ENCODE measurements at places on chromosomes 5 and 9. TPM values are rescaled to one million over a fixed set of nuclear protein-coding genes. Genes with fewer than 3 reads are reported as not detected.

The TXNDC15 gene
- 30.8 TPM for total RNA-seq

The ENTPD2 gene
- 3.2 TPM for total RNA-seq

The UBAP1 gene
- 32.4 TPM for total RNA-seq

The KCNV2 gene
- total RNA-seq, result not detected

The ADRB2 gene
- total RNA-seq, result 0.65 TPM

The TMC1 gene
- total RNA-seq, result 0.95 TPM

- DNase-seq, result no peak
These were observed 53.9 kb downstream of the FXN start for GRCh38 chr9:69089491-69089890.

DNA sequence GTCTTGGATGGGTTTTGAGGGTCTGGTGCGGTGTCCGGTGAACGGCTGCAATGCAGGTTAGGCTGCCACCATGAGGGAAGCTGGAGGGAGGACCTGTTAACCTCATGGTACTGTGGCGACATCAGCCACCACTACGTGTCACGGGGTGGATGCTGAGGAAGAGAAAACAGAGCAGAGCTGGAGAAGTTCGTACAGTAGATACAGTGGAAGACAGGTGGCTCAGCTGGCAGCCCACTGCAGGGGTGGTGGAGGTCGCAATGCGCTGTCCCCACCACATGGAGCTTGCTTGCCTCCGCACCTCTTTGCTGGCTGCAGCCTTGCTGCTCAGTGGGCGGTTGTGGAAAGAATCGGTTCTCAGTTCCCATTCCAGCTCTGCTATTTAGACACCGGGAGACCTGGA, 2.8 kb downstream of the DCANP1 start:
- DNase-seq, result no peak

DNA sequence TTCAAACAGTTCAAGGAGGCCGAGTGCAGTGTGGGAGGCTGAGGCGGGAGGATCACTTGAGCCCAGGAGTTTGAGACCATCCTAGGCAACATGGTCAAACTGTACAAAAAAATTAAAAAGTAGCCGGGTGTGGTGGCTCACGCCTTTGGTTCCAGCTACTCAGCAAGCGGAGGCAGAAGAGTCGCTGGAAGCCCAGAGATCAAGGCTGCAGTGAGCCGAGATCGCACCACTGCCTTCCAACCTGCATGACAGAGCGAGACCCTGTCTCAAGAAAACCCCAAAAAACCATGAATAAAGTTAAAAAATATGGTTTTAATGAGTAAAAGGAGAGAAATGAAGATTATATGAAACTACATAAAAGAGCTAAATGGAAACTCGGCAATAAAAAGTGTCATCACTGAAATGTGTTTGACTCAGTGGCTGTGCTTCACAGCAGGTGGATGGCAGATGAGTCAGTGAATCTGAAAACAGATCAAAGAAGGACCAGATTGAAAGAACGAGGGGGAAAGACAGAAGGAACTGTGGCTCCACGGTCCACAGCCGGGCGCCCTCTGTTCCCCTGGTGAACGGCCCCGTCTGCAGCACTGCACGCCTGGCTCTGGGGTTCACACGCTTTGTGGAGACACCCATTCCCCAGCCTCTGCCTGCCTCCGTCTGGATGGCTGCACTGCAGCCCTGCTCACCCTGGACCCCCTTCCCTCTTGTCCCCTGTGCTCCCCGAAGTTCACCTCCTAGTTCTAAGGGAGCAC, 25.1 kb downstream of the EXD3 start:
- no peak for DNase-seq

GRCh38 chr5:52269401-52269800, 518.3 kb upstream of the ITGA1 start:
- DNase-seq, result no peak

DNA sequence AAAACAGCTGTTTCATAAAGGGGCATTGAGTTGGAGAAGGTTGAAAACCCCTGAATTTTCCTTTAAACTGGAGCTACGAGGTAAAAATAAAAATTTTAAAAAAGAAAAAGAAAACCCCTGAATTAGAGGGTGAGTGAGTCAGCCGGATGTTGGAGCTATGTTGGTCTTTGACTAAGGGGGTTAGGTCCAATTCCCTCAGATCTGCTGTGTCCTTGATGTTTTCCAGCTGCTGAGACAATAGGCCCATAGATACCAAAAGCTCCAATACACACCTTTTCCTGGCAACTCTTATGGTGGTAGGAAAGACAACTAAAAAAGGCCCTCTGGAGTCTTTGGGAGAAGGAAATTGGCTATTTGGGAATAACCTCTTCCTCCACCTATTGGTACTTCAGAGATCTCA, 79.4 kb upstream of the SAP30L start:
- no peak for DNase-seq

- no peak for DNase-seq
These were observed 48.1 kb upstream of the OLFM1 start for GRCh38 chr9:135039266-135039870.

DNA sequence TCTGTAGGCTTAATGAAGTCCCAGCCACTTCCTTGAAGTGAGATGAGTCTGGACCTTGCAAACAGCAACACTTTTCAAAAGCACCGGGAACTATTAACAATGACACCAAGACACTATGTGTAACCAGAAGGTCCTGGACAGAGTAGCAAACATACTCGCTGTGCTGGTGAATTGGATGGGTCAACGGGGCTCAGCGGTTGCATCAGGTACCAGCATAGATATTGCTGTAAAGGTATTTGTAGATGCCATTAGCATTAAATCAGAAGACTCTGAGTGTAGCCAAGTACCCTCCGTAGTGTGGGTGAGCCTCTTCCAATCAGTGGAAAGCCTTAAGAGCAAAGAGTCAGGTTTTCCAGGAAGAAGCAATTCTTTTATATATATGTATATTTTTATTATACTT, 140.5 kb downstream of the IRX2 start:
- no peak for DNase-seq

- no peak for DNase-seq
These were observed 1.7 kb upstream of the TENT4A start for GRCh38 chr5:6711409-6712141.

DNA sequence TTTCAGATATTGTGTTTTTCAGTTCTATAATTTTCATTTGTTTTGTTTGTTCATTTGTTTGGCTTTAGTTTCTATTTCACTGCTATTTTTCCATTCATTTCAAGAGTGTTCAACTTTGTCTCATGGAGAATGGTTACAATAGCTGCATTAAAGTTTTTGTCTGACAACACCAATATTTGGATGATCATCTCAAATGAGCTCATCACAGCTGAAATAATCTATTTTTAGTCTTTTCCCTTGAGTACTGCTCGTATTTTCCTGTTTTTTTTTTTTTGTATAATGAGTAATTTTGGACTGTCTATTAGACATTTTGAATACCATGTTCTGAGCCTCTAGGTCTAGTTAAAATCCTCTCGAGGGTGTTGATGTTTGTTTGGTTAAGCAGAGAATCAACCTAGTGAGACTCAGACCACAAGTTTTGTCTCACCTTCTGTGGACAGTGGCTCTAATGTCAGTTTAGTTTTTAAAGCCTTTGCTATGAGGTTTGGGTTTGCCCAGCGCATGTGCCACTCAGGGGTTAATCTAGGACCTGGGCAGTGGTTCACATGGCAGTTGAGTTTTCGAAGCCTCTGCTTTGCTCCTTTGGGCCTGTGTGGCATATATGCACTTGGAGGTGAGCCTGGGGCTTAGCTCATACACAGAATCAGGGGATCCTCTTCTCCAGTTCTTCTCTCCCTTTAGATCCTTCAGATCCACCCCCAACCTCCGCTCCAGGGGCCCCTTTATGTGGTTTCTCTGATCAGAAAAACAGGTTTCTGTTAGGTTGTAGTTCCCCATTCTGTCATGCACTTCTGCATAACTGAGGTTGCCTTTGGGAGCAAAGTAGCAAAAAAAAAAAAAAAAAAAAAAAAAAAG, 79.8 kb downstream of the ARSB start:
- DNase-seq, result no peak

- no peak for DNase-seq
These were observed 36.0 kb downstream of the POC5 start for GRCh38 chr5:75681125-75681830.

- DNase-seq, result no peak
These were observed 5.8 kb upstream of the PPARGC1B start for GRCh38 chr5:149724130-149724840.

DNA sequence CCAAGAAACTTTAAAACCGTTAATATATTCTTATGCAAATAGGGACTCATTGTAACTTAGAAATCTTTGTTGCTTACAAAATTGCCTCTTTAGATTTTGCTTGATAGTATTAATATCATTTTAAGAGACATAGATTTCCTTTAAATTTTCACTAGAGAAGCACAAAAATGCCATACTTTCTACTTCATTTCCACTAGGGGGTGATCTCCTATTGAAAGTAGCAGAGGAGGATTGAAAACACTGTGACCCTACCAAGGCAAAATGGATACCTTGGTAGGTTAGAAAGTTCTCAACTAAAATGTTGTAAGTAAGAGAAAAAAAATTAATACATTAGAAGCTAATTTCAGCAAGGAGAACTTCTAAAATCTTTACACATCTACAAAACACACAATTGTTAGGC, 204.9 kb downstream of the CHSY3 start:
- DNase-seq, result no peak

DNA sequence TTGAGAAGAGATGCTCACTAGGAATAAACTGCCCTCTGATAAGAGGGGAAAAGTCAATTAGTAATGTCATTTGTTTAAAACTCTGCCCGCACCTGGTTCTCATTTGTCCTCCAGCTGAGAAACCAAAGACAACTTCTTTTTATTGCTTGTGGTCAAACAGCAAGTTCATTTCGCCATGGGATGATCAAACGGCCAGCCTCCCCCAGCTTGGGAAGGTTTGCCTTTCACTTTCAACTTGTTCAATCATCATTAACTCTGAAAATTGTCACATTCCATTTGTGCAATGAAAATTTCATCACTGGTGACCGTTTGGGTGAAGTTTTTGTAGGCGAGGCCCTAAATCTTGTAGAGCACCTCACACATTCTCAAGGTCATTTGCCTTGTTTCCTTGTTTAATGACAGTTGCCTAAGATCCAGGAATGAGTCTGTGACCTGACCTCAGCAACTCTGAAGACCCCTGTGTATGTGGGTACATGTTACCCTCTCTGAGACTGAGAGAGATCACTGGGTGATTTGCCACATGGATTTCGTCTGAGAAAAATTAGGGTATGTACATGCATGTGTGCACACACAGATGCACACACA, 117.7 kb downstream of the MARCHF3 start:
- DNase-seq, result no peak

- DNase-seq, result no peak
These were observed 56.7 kb downstream of the HSPA4 start for GRCh38 chr5:133108481-133108921.

- no peak for DNase-seq
These were observed 472.8 kb downstream of the PSAT1 start for GRCh38 chr9:78769690-78770089.

DNA sequence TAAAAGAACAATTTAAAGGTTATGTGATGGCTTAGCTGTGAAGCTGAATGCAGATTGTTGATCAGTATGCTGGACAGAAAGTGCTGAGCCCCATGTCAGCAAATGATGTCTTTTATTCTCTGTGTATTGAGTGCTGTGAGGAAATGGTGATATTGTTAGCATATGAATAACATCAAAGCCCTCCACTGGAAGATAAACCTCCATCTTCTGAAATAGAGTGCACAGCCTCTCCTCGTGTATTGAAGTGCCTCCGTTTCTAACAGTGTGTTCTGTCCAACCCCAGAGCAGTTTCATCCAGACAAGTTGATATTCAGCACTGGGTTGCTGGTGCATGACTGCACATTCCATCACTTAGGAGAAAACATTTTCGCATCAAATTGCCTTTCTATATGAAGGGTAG, 242.9 kb downstream of the CSNK1G3 start:
- DNase-seq, result no peak

GRCh38 chr5:133751421-133751820, 139.1 kb upstream of the FSTL4 start:
- no peak for DNase-seq

- peak; percentile 46 for DNase-seq
These were observed at the start of gene NRG2 for GRCh38 chr5:140042643-140043507. Gene NRG2, minus strand, starts transcription at chr5:140043299.

- DNase-seq, result no peak
These were observed 131.7 kb downstream of the ADAMTS16 start for GRCh38 chr5:5271786-5272321.
